ENCODE measurements at places on chromosomes 3 and 15.

DNA sequence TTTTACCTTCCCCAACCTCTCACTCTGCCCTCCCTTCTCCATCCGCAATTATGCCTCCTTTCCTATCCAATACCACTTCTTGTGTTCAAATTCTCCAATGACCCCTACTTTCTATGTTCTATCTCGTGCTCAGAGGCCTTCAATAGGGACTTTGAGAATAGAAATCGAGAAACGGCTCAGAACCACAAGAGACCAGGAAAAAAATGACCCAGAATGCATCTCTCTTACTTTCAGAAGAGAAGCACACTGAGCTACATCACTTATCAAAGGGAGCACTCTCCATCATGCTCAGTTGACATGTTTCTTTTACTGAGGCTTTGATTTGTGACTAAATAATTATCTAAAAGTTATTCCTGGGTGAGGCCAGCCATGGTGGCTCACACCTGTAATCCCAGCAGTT lies 162.4 kb upstream of the PRICKLE2 start:
- DNase-seq: no peak

DNA sequence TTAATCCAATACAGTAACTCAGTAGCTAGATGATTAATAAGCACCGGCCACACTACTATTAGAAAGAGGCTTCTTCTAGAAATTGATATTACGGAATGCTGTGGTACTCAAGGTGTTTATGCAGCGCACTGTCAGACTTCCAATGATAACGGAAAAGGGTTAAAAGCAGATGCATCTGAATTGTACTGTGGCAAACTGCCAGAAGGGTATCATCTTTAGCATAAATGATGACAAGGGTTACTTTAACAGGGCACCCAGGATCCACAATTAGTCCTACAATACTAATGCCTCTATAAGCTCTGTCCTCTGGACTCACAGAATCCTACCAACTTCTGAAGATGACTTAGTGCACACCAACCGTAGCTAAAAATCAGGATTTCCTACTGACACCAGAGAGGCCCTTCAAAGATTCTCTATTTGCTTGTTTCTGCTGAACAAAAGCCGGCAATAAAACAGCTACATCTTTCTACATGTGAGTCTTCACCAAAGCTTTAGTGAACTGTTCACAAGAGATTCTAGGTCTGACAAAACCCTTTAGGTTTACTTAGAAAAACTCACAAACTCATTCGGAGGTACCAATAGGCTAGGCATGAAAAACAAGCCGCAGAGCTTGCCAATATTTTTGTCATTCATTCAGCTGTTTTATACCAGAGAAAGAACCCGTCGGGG lies 7.1 kb downstream of the SATB1 start:
- no peak for DNase-seq

GRCh38 chr15:95793231-95793630 lies 537.3 kb upstream of the NR2F2 start:
- DNase-seq: no peak

- no peak for DNase-seq
Observed at GRCh38 chr3:181851063-181851462, 139.3 kb downstream of the SOX2 start.

GRCh38 chr3:158539414-158540014 lies 31.5 kb upstream of the MLF1 start:
- peak; percentile 42 for DNase-seq

DNA sequence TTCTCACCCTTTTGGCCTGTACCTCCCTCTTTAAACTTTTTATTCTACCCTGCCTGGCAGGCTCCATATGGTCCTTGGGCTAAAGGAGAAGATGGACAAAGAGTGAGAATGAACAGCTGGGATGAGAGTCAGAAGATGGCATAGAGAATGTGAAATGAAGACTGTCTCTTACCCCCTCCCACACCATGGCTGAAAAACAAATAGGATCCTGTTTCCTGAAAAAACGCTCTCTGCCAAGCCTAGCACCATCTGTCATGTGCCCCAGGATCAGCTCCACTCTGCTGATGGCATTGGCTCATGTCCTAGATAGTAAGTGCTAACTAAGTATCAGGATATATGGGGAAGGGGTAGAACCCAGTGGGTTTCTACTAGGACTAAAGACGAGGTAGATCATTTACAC lies 238.6 kb downstream of the MEX3B start:
- DNase-seq: no peak

GRCh38 chr15:39061952-39062464 lies 497.4 kb upstream of the RASGRP1 start:
- DNase-seq: no peak

DNA sequence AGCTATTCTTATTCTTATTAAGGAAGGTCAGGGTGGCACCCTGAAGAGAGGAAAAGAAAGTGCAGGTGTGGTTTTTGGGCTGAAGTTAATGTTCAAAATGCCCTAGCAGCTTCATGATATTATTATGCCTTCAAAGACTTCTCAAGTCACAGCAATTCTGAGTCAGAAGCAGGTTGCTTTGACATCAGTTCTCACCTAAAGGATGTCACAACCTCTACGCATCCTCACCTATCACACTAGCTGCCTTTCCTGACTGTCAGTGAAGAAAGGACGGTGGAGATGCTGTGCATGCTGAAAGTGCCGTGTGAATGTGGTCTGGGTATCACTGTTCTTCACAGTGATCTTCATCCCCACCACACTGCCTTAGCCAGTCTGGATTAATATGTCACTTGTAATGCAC lies 49.6 kb downstream of the NPTN start:
- no peak for DNase-seq

DNA sequence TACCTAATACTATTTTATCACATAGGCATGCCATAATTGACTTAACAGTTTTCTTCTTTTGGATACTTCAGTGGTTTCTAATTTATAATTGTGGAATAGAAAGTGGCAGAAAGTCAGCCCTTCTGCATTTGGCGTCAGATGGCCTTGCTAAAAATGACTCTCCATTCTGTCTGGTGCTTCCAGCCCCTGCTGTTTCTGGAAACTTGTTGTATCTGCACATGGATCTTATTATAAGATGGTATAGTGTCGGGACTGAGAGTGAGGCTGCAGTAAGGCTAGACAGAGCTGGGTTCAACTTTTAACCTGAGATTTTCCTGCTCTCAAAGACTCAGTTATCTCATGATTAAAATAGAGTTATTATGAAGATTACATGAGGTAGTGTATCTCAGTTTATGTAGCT lies 74.8 kb upstream of the WDR72 start:
- DNase-seq: no peak

DNA sequence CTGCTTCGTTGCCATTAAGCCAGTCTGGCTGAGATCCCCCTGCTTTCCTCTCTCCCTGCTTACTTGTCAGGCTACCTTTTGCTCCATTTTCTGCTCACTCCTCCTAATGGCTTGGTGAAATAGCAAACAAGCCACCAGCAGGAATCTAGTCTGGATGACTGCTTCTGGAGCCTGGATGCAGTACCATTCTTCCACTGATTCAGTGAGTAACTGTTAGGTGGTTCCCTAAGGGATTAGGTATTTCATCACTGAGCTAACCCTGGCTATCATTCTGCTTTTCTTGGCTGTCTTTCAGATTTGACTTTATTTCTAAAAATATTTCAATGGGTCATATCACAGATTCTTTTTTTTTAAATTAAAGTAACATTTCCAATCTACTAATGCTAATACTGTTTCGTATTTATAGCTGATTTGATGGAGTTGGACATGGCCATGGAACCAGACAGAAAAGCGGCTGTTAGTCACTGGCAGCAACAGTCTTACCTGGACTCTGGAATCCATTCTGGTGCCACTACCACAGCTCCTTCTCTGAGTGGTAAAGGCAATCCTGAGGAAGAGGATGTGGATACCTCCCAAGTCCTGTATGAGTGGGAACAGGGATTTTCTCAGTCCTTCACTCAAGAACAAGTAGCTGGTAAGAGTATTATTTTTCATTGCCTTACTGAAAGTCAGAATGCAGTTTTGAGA lies 25.0 kb downstream of the CTNNB1 start:
- DNase-seq: no peak

DNA sequence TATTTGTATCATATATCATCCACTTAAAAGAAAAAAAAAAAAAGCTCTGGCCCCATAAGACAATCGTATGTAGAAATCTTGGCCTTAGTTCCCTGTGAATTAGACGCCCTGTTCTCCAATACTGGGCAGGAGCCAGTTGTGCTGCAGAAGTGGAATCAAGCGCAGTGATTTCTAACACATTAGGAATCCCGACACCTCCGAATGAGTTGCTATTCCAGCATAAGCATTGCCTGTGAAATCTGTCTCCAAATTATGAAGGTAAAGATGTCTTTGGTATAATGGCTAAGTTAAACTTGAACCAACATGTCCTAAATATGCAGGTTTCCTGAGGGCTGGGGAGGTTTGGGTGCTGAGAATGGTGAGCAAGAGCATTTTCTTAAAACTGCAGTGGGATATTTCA lies 199.4 kb upstream of the ARRDC4 start:
- no peak for DNase-seq

DNA sequence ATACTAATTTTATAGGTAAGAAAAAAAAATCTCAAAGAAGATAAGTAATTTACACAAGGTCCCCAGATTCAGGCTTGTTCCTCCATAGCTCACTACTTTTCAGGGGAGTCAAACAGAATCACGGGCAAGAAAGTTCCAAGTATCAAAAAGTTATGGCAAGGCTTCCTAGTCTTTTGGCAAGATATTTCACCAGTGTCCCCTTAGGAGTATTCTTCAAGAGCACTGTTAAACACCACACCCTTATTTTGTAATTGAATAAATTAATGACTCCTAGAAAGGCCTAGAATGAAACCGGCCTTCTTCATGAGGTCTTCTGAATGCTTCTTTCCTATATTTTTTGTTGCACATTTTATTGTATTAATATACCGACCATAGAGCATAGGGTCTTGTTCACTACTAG lies 109.7 kb downstream of the MYLK start:
- DNase-seq: no peak

Measured in activated T-cell treated with anti-CD3 and anti-CD28 coated beads, Interleukin-2, amount 50 U/mL, for 48 hours (primary cell).